ENCODE measurements at places on chromosomes 5 and 9.

DNA sequence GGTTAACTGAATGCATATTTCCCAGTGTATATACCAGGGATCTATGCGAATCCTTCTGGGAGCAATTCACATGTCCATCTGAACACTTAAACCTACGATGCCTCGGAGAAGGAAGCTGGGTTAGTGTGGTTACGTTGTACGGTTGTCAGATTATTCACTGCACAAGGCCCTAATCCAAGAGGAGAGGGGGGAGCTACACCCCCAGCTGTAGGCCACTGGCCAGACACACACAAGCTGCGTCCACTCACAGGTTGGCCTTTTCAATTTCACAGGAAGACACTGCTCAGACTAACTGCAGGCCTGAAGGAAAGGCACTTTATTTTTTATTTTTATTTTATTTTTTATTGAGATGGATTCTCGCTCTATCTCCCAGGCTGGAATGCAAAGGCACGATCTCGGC is 184.5 kb upstream of the GNA14 start:
- no peak for DNase-seq

DNA sequence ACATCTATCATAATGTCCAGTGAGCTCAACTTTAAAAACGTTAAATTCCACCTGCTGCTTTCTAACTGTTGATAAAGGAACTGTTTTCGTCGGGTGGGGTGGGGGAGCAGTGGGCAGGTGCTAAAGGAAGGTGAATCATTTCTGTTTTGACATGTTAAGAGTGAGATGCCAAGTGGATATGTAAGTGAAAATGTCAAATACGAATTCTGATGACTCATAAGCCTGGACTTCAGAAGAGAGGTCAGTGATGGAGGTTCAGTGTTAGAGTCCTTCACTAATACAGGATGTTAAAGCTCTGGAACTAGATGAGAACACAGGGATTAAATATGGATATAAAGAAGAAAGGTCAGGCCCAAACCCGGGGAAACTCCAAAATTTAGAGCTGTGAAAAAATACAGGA is 617.9 kb upstream of the CTNND2 start:
- DNase-seq, result no peak

GRCh38 chr9:36948051-36948450 is 86.0 kb downstream of the PAX5 start:
- no peak for DNase-seq

DNA sequence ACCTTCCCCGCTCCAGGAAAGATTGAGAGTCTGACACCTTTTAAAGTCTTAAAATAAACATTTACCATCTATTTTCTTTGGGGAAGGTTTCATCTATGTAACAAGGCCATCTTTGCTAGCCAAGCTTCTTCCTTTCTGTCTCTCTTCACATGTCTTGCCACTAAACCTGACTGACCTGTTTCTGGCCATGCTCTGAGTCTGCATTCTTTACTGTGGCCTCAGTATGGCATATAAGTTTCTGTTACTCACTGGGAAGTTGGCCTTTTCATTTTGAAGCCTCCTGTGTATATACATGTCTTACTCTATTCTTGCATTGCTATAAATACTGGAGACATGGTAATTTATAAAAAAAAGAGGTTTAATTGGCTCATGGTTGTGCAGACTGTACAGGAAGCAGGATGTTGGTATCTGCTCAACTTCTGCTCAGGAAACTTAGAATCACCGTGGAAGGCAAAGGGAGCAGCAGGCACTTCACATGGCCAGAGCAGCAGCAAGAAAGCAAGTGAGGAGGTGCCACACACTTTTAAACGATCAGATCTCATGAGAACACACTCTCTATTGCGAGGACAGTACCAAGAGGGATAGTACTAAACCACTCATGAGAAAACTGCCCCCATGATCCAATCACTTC is 48.1 kb downstream of the KCNV2 start:
- DNase-seq, result no peak

GRCh38 chr5:40485021-40485998 is 194.4 kb upstream of the PTGER4 start:
- DNase-seq, result no peak

DNA sequence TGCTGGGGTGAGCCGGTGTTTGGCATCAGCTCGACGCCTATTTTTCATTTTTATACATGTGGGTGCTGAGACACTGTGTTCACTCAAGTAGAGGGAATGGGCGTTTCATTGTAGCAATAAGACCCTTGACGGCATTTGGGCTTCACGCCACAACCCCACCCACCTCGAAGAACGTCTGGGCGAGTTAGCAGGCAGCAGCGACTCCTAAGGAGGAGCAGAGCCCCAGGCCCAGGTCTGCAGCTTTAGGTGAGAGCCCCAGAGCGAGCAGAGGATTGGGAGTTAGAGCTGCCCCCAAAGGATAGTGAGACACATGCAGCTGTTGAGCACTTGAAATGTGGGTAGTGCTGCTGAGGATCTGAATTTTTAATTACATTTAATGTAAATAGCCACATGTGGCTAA is 1.6 kb upstream of the ZFP62 start:
- no peak for DNase-seq

GRCh38 chr9:98894171-98894570 is 49.5 kb upstream of the COL15A1 start:
- DNase-seq, result no peak

GRCh38 chr5:119476341-119476740 is 24.0 kb downstream of the HSD17B4 start:
- DNase-seq, result no peak

GRCh38 chr9:91211414-91211813 is 150.3 kb downstream of the AUH start:
- no peak for DNase-seq

DNA sequence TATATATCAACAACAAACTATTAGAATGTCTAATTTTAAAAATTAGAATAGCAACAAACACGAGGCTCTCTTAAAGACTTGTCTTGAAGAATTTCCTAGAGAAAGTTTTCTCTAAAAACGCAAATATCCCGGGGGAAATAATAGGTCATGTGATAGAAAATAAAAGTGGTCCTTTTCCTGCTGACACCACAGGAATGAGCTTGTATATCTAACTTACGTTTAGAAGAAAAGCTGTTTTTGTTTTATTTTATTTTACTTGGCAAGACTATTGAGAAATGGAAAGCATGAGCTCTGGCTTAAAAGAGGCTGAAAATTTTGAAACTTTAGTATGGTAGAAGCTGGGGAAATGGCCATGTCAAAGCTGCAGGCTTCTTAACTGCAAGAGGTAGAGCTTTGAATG is 465.0 kb downstream of the AGTPBP1 start:
- DNase-seq, result no peak

DNA sequence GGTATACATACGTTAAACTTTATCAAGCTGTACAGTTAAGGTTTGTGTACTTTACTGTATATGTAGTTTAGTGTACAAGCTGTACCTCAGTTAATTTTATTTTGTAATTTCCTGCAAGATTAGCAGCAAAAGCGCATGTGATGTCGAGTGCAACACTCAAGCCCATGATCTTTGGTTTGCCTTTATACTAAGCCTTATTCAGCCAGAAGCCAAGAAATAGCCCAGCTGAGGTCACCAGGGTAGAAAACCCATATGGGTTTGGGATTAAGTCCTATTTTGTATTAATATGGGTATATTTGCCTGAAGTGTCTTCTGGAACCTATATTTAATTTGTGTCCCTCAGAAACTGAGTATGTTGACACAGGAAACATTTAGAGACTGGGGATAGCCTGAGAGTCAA is 59.3 kb downstream of the ZFAND5 start:
- DNase-seq, result no peak

DNA sequence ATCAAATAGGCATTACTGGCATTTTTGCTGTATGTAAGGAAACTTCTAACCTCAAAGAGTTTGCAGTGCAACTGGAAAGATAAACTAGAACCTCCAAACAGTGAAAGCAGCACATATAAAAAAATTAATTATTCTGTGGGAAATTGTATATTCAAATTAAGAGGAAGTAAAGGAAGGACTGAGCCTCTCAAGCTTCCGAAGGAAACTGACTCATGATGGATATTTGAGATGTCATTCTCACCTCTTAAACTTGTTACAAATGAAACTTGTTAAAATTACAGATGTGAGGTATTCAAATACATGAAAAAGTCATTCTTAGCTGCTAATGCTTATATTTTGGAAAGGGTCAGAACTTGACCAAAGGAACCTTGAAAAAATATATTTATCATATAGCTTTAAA is 538.7 kb downstream of the PDE4D start:
- no peak for DNase-seq

GRCh38 chr5:32443145-32443540 is 1.4 kb downstream of the ZFR start:
- DNase-seq, result peak; percentile 8

DNA sequence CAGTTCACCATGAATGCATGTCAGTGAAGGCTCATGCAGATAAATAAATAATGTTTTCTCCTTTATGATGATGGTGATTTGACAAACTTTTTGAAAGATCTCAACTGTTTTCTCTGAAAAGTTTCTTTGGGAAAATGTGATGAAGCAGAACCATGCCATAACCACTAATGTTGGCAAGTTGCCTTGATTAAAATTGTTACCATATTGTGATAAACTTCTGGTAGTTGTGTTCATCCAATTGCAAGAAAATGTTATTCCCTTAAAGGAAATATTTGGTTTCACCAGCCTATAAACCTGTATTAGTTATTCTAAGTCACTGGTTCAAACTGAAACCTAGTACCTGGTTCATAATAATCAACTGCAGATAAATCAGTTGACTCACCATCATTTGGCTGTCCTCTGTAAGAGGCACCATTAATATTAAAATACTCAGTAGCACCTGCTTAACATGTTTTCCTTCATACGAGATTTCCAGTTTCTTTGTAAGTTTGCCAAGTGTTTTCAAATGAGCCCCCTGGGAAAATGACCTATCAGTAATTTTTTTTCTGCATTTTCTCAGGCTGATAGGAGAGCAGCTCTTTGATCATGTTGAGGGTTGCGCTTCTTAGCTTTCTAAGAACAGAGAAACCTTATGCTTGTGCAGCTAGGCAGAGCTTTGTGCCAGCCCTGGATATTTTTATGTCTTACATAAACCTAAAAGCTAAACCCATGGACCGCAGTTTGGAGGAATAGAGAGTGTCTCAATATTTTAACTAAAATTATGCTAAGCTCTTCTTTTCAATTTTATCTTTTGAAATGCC is 88.0 kb downstream of the LURAP1L start:
- DNase-seq, result no peak

DNA sequence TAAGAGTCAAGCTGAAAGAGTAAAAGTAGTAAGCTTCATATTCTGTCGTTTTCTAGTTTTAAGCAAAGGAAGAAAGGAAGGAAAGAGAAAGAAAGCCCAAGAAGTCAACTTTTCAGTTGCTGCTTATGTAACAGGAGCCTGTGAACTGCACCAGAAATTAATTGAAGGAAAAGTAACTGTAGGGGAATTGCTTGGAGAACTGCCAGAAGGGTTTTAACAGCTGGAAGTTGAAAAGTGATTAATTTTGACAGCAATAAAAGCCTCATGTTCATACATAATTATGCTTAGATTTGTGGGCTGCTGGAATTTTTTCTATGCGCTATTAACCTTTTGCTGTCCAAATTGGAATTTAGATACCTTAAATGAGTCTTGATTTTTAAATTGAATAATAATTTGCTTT is 255.7 kb downstream of the ENC1 start:
- no peak for DNase-seq

- no peak for DNase-seq
Observed at GRCh38 chr5:31585166-31585894, 53.2 kb downstream of the C5orf22 start.

DNA sequence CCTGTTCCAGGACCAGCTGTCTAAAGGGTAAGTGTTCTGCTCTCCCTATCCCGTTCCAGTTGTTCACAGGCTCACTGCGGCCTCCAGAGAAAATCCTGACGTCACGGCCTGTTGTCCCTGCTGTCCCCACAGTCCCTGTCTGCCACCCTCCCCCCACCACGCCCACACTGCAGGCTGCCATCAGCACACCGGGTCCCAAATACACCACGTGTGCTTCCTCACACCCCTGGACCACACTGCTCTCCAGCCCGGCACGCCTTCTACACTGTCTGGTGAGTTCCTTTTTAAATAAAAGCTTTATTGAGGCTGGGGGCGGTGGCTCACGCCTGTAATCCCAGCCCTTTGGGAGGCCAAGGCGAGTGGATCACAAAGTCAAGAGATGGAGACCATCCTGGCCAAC is 88.3 kb upstream of the RUFY1 start:
- DNase-seq, result no peak

DNA sequence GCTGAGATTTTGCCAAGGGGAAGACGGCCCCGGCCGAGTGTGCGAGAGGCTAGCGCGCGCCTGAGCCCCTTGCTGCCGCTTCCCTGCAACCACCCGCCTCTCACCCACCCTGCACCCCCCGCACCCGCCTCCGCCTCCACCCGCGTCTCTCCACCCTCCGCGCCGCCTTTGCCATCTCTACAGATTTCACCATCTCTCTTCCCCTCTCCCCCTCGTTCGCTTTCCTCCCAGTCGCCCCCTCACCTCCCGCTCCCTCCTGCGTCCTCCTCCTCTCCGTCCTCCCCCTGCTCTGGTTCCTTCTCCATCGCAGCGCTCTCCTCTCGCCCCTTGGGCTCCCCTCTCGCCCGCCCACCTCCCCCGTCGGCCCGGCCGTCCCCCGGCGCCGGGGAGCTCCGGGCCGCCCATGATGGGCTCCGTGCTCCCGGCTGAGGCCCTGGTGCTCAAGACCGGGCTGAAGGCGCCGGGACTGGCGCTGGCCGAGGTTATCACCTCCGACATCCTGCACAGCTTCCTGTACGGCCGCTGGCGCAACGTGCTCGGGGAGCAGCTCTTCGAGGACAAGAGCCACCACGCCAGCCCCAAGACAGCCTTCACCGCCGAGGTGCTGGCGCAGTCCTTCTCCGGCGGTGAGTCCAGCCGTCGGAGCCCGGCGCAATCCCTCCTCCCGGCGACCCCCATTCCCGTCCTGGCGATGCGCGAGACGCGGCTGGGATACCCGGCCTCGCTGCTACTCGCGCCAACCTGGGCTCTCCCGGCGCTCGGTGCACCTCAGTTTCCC is at the start of gene PRDM12:
Gene PRDM12, plus strand, starts transcription at position 344 of the 778 bp plus-strand sequence. Its CDS starts 60 bp downstream, at position 404.
- no peak for DNase-seq

- DNase-seq, result no peak
Observed at GRCh38 chr5:146516151-146516475, at the start of gene GPR151. Gene GPR151 (minus strand): TSS chr5:146516190. CDS start chr5:146516113, 77 bp downstream.
